Activated CD4-positive, alpha-beta T cell treated with anti-CD3 and anti-CD28 coated beads for 36 hours (primary cell): ENCODE measurements at places on chromosomes 4 and X. TPM values are rescaled to one million over a fixed set of nuclear protein-coding genes. Genes with fewer than 3 reads are reported as not detected.
A peak's percentile ranks its signal among the peaks of the same experiment; 100 is the strongest.

DNA sequence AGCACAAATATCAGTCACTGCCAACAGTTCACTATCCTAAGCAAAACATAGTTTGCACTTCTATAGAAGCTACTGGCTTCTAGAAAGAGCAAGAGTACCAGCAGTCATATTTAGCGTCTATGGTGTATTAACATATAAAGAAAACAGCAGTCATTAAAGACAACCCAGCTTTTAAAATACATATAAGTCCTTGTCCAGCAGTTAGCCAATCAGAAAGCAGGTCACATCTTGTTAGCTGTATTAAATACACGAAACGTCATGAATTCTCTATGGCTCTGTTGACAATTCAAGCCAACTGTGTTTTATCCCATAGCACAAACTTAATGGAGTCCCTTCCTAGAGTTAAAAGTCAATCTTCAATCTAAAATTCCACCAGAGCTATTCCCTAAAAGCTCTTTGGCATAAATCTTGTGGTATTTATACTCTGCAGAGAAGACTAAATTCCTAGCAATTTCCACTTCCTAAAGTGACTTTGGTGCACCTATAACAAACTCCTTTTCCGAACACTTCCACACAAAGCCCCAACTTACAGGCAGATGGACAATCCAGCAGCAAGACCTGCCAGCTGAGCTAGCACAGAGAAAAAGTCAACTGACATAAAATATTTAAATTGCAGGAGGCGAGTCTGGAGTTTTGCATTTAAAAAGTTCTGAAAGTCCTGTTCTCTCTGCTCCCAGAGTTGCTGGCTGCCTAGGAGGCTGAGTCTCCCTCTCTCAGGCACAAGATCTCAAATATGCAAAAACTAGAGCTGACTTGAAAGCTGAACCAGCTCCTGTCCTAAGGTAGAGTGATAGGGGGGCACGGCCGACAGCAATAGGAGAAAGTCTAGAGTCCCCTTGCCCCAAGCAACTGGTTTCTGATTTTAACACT, 1.3 kb downstream of the LDB2 start:
- H3K4me1 ChIP-seq, result peaks cover 19% of the 10 kb centered on the region
- H3K27me3 ChIP-seq, result peaks cover 9% of the 10 kb centered on the region
- no peak overlapping the region for H3K4me3 ChIP-seq

PCDH10 gene
- total RNA-seq, result not detected

DNA sequence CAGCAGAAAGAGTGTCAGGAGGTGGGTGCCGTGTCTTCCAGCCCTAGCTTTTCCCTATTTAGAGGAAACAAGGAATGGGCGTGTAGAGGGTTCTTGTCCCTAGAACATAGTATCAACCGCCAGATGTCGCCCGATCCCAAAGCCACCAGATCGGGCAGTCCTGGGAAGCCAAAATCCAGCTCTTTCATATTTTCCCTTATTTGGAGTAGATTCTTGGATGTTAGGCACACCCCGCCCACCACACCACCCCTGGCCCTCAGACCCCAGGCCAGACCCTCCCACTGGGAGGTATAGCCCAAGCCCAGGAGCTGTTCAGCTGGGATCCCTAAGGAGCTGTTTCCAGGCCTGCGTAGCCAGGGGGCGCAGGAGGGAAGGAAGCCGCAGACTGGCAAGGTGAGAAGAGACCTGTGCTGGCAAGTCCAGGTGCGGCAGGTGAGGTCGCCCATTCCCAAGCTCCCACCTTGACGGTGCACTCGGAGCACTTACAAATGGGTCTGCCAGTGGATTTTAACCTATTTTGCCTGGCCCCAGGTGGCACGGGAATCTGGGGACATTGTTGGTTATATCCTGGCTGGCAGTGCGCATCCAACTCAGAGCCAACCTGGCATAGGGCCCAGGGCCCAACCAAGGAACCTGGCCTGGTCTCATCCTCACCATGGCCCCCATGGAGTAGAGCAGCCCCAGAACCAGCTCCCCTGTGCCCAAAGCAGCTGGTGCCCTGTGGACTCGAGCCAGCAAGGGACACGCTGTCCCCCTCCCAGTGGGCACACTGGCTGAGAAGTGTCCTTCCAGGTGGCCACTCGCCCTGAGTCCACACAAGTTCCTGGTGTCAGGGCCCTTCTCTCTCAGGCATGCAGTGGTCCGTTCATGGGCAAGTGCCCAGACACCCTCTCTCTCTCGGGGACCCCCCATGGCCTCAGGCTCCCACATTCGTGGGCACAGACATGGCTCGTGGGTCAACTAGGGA, 811 bp downstream of the FLNA start:
- peak; percentile 57 for DNase-seq
- peaks cover 22% of the 10 kb centered on the region for H3K4me1 ChIP-seq
- H3K36me3 ChIP-seq, result peaks cover 5% of the 10 kb centered on the region
- no peaks in the 10 kb centered on the region for H3K27me3 ChIP-seq

GRCh38 chr4:150518559-150518958, 63.4 kb upstream of the MAB21L2 start:
- no peak for DNase-seq
- no peak overlapping the region for H3K4me3 ChIP-seq
- H3K4me1 ChIP-seq, result peaks cover 15% of the 10 kb centered on the region
- H3K27me3 ChIP-seq, result no peaks in the 10 kb centered on the region
- H3K36me3 ChIP-seq, result peaks cover 13% of the 10 kb centered on the region
- peak overlapping the region; percentile 52 for H3K27ac ChIP-seq
